ENCODE measurements at places on chromosomes 6 and 20. TPM values are rescaled to one million over a fixed set of nuclear protein-coding genes. Genes with fewer than 3 reads are reported as not detected.

GRCh38 chr6:142380626-142381025 is 78.8 kb downstream of the ADGRG6 start:
- H3K27me3 ChIP-seq: no peaks in the 10 kb centered on the region
- H3K36me3 ChIP-seq: no peaks in the 10 kb centered on the region
- DNase-seq: no peak
- no peak overlapping the region for H3K27ac ChIP-seq
- no peak overlapping the region for H3K4me3 ChIP-seq

GRCh38 chr6:119353696-119354095 is 4.1 kb upstream of the MAN1A1 start:
- H3K27ac ChIP-seq: peak overlapping the region; percentile 89
- H3K4me3 ChIP-seq: no peak overlapping the region
- no peak for DNase-seq
- H3K4me1 ChIP-seq: peaks cover 36% of the 10 kb centered on the region
- H3K27me3 ChIP-seq: no peaks in the 10 kb centered on the region

GRCh38 chr6:68710496-68710895 is 75.4 kb downstream of the ADGRB3 start:
- no peak for DNase-seq
- no peak overlapping the region for H3K27ac ChIP-seq
- H3K27me3 ChIP-seq: peaks cover 11% of the 10 kb centered on the region
- no peak overlapping the region for H3K4me3 ChIP-seq

The EYS gene
- 0.60 TPM for total RNA-seq

The CDH26 gene
- 0.49 TPM for total RNA-seq

Data from mesothelial cell of epicardium (in vitro differentiated cells).